ENCODE measurements at places on chromosomes 11 and 22.

- ATAC-seq, result no peak
Observed at GRCh38 chr11:27968461-27968860, 139.5 kb downstream of the KIF18A start.

DNA sequence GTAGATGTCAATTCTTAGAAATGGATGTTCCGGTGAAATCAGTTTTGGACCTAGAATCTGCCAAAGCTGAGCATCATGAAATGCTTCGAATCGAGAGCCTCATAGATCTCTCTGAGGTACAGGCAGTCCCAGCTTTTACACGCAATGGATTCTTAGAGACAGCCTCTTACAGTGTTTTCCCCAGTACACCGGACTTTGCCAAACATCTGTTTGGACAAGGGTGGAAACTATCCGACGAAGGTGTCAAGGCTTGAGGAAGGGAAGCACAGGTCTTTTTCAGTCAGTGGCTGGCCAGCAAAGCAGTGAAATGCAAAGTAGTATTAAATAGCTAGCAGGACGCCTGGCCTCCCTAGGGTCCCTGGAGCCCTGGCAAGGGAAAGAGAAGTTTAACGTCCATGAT lies 4.9 kb downstream of the GRK3 start:
- no peak for ATAC-seq

- peak; percentile 92 for ATAC-seq
Observed at GRCh38 chr22:38941488-38941987, 15.9 kb upstream of the APOBEC3A start.

- ATAC-seq, result no peak
Observed at GRCh38 chr11:72735495-72736027, 16.6 kb downstream of the ARAP1 start.

DNA sequence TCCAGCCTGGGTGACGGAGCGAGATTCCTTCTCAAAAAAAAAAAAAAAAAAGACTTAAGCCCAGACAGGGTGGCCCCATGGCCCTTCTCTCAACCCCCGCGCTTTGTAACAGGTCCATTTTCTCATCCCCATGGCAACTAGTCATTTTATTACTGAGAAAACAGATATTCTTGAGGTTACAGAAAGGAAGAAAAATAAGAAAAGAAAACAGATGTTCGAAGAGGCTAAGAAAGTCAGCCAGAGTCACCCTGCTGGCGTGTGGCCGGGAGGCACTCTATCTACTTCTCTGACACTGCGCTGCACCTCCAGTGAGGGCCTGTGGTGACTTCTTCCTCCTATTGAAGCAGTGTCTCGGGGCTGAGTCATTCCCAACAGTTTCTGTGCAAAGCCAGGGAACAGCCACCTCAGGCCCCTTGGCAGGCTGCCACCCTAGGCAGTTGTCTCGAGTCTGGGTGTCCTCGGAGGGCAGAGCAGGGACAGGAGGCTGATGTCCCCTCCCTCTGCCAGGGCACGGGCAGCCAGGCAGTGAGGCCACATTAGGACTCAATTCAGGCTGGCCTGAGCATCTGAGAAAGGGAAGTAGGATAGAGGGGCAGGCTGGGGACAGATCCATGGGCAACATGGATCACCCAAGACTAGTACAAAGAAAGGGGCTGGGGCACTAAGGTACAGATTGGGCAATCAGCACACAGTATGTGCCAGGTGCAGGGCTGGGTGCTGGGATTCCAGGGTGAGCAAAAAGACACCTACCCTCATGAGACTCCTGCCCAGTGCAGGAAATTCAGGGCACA lies 16.4 kb upstream of the SYVN1 start:
- peak; percentile 48 for ATAC-seq

DNA sequence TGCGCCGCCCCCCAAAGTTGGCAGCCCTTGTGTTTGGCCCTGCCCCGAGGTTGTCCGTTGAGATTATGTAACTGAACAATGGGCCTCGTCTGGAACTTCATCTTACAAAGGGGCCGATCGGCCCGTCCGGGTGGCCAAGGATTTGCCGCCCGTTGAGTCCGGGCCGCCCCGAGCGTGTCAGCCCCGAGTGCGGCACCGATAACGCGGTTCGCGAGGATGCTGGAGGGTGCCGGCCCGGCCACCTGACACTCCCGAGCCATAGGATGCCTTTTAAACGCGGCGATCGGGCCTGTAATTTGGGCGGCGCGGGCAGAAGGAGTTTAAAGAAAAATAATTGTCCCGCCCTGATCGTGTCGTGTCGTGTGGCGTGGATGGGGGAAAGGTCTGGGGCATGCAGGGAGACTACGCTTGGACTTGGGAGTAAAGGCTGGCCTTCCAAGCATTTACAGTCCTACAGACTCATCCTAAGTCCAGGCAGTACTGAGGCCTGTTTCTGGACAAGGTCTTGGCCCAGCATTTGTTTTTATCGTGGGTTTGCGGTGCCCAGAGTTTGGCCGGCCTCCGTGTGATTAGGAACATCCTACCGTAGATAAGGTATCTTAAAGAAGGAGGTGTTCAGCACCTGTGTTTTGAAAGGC lies 1.3 kb downstream of the WEE1 start:
- no peak for ATAC-seq

Data from stimulated activated memory B cell treated with anti-CD40 and anti-IgM and Interleukin-4, amounts not matched to agents 10 μg/mL and 1 μg/mL and 100 μg/mL, for 72 hours (primary cell).